Adipocyte (in vitro differentiated cells): ENCODE measurements at places on chromosomes 7 and 10.

GRCh38 chr7:47649919-47650318, 68.0 kb upstream of the TNS3 start:
- DNase-seq: no peak

DNA sequence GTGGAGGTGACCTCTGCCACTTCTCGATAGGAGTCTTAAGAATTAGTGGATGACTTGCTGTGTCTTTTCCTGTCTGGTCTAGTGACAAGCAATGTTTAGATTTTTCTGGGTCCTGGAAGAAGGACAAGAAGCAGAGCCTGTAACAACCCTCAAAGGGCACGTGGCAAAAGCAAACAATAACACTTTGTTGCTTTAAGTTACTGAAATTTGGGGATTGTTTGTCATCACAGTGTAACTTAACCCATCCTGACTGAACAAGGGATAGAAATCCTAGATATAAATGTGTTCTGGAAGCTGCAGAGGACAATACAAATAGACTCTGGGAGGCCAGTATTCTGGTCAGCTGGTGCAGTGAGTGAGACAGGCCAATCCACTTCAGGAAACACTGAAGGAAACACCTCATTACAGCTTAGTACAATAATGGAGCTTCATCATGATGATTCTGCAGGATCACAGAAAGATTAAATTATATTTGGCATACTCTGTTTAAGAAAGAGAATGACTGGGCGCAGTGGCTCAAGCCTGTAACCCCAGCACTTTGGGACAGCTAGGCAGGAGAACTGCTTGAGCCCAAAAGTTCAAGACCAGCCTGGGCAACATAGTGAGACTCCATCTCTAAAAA, 23.3 kb downstream of the ENKUR start:
- DNase-seq: no peak

- no peak for DNase-seq
Measured at GRCh38 chr7:44112231-44112996, 8.3 kb downstream of the AEBP1 start.

DNA sequence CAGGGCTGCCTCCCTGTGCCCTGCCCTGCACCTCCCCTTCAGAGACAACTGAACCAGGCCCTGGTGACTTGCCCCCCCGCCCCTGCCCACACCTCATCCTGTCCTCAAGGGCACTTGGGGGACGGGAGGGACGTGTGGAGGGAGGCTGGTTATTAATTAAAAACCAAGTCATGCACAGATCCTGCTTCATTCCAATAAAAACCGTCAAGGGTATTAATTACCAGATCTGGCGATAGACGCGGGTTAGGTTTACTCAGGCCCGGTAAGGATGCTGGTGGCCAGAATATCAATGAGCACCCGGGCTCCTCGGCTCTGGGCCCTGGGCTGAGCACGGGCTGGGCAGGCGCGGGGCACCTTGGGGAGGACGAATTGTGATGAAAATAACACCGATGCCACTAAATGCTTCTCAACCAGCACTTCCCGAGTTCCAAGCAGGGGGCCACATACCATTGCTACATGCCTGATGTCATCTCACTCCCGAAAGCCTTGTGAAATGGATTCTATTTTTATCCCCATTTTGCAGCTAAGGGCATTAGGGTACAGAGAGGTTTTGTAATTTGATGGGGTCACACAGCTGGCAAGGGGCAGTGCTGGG, 24.5 kb upstream of the GTF2IRD1 start:
- DNase-seq: peak; percentile 78

GRCh38 chr10:18254692-18255091, 114.5 kb downstream of the CACNB2 start:
- DNase-seq: no peak

DNA sequence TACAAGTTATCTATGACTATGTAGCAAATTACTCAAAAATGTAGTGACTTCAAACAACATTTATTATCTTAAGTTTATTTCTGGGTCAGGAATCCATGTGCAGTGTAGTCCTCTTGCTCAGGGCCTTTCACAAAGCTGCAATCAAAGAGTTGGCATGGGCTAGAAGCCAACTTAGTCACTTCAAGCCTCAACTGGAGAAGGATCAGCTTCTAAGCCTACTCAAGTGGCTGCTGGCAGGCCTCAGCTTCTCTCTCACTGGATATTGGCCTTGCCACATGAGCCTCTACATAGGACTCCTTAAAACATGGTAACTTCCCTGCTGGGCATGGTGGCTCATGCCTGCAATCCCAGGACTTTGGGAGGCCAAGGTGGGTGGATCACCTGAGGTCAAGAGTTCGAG, 5.0 kb upstream of the NFE2L3 start:
- DNase-seq: peak; percentile 41

GRCh38 chr7:43612599-43613589, 30.0 kb downstream of the STK17A start:
- DNase-seq: peak; percentile 64
